Fibroblast of pulmonary artery (primary cell): ENCODE measurements at places on chromosomes 11 and 22.
A peak's percentile ranks its signal among the peaks of the same experiment; 100 is the strongest.

- DNase-seq: no peak
These were observed 97.1 kb upstream of the PARVA start for GRCh38 chr11:12280199-12280837.

DNA sequence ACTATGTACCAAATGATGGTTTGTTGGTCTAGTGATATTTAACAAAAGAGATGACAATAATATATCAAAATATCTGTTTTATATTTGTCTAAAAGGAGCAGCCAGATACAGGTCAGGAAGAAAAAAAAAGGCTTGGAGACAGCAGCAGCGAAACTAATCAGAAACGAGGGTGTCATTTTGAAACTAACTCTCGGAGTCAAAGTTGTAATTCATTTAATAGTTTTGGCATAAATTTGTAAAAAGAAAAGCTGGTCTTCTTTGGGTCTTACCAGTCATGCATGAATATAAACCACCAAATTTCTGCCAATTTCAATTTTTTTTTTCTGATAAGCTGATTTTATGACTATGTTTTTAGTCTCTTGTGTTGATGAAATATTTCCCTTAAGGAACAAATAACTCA lies 25.5 kb downstream of the NPAT start:
- no peak for DNase-seq

DNA sequence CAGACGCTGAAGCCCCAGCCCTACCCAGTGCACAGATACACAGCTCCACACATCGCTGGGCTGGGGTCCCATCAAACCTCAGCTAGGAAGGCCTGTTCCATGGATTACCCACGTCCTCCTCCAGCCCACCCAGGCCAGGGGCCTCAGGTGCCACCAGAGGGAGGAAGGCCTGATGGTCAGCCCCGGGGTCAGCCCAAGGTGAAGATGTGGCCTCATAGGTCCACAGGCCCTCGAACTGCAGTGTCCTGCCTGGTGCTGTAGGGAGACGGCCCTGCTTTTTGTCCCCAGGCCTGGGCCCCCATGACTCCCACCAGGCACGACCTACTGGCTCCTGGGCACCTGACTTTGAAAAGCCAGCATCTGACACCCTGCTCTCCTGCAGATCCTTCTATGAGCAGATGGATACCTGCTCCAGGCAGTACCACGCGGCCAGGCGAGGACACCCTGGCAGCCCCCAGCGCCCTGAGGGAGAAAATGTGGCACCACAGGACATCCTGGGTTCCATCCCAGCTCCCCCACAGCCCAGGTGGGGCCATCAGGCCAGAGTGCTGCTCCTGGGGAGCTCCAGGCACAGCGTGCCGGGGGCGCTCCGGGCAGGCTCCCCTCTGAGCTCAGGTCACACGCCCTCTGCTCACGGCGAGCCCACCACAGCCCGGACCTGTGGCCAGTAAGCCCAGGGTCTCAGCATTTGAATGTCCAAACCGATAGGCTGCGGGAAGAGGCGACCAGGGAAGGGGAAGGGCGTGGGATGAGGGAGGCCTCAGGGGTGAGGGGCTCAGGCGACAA lies 15.8 kb upstream of the MOB2 start:
- no peak for DNase-seq

GRCh38 chr22:46040471-46041465 lies 63.8 kb upstream of the WNT7B start:
- no peak for DNase-seq

DNA sequence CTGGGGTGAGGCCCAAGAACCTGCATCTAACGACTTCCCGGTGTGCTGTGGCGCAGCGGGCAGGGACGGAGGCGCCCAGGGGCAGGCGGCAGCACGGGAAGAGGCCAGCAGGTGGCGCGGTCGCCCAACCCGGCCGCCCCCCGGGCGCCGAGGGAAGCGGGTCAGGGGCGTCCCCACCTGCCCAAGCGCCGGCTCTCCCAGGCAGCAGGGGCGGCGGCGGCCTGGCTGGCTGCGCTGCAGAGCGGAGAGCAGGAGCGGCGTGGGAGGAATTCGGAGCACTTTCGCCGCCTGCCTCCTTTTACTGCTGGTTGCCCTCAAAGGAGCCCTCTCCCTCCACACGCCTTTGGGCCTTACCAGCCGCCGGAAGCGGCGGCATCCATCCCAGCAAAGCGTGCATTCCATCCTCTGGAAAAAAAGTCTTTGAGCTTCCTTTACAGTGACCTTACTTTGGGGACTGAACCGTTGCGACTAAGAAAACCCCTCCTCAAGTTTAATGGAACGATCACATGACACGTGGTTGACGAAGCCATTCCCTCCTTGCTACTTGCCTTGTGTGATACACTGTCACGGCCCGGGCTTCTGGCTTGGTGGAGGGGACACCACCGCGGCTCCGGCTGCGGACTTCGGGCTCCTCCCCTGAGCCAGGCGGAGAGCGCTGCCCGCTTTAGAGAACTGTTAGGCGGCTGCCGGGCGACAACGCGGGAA lies 106.8 kb upstream of the CLMP start:
- peak; percentile 39 for DNase-seq

DNA sequence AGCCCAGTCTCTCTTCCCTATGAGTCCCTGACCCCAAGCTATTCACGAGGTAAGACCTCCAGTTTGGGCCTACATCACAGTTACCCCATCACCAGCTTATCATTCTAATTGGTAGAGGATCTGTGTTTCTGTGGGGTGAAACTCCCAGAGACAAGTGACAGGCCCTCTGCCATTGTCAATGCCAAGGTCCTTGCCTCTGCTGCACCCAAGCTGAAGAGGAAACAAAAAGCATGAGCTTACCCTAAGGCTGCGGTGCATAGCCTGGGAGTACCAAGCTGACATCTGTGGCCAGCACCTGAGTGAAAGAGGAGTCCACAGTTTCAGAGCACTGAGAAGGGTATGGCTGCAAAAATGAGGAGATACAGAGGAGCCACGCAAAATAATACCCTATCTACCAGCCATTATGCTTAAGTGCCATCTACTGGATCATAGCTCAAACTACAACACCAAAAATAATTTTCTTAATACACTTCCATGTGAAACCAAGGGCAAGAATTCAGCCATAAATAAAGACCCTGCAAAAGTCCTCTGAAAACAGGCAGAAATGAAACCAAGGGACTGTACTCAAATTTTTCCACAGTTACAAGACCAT lies 62.3 kb upstream of the ANO5 start:
- DNase-seq: peak; percentile 2

DNA sequence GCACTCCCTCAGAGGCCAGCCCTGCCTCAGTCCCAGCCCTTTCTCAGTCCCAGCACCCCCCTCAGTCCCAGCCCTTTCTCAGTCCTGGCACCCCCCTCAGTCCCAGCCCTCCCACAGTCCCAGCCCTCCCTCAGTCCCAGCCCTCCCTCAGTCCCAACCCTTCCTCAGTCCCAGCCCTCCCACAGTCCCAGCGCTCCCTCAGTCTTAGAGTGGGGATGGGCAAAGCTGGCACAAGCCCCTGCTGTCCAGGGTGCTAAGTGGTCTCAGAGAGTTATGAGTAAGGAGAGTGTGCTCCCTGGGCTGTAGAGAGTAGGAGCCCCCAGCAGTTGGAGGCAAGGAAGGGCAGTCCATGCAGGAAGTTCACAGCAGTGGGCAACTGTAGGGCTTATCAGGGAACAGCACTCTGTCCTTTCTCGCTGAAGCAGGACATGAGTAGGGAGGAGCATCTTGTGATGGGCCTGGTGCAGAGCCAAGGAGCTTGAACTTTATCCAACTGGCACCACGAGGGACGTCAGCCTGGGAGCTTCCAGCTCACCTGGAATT lies 51.4 kb upstream of the CRYBB3 start:
- no peak for DNase-seq

DNA sequence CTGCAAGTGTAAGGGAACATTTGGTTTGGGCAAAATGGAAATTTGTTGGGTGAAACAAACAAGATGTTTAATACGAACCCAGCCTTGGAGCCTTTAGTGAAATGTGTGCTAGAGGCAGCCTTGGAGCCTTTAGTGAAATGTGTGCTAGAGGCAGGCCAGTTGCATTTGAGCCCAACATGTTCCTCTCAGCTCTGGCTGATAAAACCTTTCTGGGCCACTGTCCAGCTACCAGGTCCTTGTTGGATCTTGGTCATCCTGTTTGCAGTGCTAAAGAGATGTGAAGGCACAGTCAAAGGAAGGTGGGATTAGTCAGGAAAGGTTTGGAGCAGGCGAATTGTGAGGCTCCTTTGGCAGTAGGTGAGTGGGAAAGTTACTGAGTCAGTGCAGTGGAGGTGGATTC lies 48.9 kb downstream of the CEP164 start:
- no peak for DNase-seq

DNA sequence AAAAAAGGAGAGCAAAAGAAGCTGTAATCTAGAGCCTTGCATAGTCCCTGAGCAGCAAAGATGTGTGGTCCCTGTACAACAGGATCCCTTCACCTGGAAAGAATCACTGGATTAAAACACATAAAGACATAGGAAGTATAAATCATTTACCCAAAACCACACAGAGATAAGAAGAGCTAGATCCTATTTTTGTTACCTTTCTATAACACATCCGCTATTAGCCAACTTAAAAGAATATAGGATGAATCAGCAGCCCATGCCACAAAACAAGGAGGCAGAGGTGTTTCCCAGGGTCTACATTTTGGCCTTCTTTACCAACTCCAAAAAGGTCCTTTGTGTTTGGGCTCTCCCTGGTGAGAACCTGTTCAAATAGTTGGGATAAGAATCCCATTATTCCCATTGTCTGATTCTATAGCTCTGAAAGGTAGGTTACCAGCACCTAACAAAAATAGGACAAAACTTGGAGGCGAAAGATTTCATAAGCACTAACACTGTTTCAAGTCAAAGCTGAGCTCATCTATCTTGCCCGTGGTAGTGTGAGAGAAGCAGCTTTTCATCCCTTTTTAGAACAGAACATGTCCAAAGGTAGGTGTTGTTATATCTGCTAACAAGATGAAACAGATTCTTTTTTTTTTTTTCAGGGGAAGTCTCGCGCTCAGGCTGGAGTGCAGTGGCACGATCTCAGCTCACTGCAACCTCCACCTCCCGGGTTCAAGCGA lies 26.8 kb downstream of the PAK1 start:
- no peak for DNase-seq

- DNase-seq: no peak
These were observed 60.9 kb downstream of the SMIM38 start for GRCh38 chr11:69216647-69217051.

DNA sequence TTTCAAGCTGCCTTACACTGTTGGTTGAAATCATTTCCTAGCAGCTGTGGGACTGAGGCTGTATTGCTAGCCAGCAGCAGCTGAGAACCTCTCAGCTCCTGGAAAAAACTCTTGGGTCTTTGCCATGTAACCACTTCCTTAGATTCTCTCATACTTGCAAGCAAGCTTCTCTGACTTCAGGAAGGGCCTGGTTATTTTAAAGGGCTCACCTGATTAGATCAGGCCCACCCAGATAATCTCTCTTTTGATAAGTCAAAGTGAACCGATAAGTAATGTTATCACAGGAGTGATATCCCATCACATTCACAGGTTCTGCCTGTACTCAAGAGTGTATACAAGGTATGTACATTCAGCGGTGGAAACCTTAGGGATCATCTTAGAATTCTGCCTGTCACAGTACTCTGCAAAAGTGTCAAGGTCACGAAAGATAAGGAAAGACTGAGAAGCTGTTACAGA lies 7.4 kb upstream of the CLPB start:
- peak; percentile 83 for DNase-seq

GRCh38 chr11:131712897-131713296 lies 342.5 kb downstream of the NTM start:
- DNase-seq: no peak

- no peak for DNase-seq
These were observed 12.8 kb downstream of the ETS1 start for GRCh38 chr11:128574576-128575011.

GRCh38 chr11:32892355-32893092 lies at the start of gene QSER1:
TSS of gene QSER1 (plus strand) at chr11:32892811. CDS start at chr11:32893126, 315 bp downstream.
- peak; percentile 52 for DNase-seq
